ENCODE measurements at places on chromosomes 6 and 20.

GRCh38 chr20:56626367-56627121, 2.6 kb upstream of the TFAP2C start:
- no peak for DNase-seq

- DNase-seq = no peak
Observed at GRCh38 chr20:53737396-53738038, 143.9 kb upstream of the ZNF217 start.

GRCh38 chr6:138499303-138500018, at the start of gene NHSL1:
NHSL1 (minus strand) TSS chr6:138499494; CDS start chr6:138499290, 204 bp downstream.
- DNase-seq = no peak

DNA sequence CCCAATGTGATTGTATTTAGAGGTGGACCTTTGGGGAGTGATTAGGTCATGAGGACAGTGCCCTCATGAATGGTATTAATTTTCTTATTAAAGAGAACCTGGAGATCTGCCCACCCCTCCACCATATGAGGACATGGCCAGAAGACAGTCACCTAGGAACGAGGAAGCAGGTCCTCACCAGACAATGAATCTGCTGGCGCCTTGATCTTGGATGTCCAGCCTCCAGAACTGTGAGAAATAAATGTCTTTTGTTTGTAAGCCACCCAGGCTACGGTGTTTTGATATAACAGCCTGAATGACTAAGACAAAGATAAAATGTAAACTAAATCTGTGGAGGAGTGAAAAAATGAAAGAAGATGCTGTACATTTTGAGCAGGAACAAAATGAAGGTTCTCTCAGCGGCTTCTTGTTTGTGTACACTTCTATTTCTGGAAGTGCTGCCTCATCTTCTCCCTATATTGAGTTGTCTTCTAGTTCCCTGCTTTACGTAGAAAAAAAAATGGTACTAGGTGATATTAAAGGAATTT, 1.5 kb upstream of the IPCEF1 start:
- no peak for DNase-seq

- no peak for DNase-seq
Observed at GRCh38 chr6:81812401-81812800, 59.9 kb upstream of the TENT5A start.

- no peak for DNase-seq
Observed at GRCh38 chr6:154138793-154139192, 99.8 kb downstream of the OPRM1 start.

DNA sequence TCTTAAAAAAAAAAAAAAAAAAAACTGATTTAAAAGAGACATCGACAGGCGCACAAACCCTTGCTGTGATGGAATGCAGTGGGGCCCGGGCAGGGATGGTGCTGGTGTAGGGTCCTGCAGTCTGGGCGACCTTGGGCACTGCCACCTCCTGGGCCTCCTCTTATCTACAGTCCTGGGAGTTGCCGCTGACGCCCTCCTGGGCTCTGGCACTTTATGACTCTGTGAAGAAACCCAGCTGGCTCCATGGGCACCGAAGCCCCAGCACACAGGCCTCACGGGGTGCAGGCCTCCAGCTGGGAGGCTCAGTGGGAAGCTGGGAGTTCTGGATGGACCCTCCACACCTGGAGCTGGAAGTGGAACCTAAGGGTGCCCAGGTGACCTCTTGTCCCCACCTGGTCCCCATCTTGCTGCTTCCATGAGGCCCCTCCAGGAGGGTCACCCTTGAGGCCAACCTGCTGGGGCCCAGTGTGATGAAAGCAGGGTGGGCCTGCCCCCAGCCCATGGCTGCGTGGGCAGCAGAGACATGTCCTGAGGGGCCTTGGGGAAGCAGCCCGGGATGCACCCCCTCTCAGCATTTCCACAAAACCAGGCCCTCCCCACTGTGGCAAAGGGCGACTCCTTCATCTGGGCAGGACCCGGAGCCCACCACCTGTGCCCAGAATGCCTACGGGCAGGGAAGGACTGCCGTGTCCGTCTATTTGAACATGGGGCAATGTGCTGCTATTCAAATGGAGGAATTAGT, 104.9 kb downstream of the ASXL1 start:
- no peak for DNase-seq
